NCI-H2107 (cell line): ENCODE measurements at places on chromosomes 3 and 15.

- no peak for DNase-seq
Observed at GRCh38 chr3:20186600-20187004, 596 bp upstream of the SGO1 start.

DNA sequence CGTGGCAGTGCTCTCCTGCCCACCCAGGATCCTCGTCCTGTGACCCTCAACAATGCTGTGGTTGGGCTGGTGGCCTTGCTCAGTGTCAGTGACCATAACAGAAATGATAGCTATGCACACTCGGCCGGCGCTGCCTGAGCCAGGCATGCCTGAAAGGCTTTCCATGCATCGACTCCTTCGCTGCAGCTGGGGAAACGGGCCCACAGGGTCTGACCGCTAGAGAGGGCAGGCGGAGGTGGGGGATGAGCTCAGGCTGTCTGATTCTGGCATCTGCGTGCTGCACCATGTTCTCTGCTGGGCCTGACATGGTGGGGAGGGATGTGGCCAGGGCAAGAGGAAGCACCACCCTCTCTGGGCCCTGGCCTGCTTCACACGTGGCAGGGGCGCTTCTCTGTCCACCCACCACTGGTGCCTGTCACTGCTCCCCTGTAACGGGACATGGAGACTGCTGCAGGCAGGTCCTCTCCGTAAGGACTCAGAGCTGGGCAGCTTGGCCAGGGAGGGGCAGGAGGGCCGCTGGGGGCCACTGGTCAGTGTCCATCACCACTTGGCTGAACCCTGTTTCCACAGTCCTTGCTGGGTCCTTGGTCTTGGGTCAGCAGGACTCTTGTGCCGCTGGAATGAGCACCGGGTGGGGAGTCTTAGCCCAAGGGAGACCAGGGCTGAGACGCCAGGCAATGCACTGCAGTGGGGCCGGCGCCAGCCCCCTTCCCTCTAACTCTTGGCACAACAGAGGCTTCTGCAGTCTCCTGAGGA is 64.1 kb upstream of the RPL32 start:
- no peak for DNase-seq

GRCh38 chr3:192887701-192888100 is 30.0 kb downstream of the MB21D2 start:
- no peak for DNase-seq

GRCh38 chr3:152300029-152300731 is 31.5 kb downstream of the MBNL1 start:
- no peak for DNase-seq

DNA sequence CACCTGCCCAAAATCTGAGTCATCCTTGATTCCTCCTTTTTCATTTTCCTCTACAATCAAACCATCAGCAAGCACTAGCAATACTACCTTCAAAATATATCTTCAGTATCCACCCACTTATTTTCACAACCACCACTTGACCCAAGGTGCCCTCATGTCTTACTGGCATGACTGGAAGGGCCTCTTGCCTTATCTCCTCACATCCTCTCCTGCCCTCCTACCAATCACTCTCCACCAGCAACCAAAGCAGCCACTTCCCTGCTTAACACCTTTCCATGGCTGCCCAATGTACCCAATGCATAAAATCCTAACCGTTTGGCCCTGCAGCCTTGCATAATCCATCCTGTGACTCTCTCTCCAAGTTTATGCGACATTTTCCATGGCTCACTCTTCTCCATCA is 76.0 kb downstream of the MTHFS start:
- DNase-seq: no peak

GRCh38 chr15:60278879-60279278 is 118.9 kb downstream of the ANXA2 start:
- DNase-seq: no peak

GRCh38 chr3:13018043-13018451 is 55.2 kb downstream of the IQSEC1 start:
- DNase-seq: no peak

- DNase-seq: no peak
Observed at GRCh38 chr15:44516436-44516835, 20.5 kb upstream of the EIF3J start.

DNA sequence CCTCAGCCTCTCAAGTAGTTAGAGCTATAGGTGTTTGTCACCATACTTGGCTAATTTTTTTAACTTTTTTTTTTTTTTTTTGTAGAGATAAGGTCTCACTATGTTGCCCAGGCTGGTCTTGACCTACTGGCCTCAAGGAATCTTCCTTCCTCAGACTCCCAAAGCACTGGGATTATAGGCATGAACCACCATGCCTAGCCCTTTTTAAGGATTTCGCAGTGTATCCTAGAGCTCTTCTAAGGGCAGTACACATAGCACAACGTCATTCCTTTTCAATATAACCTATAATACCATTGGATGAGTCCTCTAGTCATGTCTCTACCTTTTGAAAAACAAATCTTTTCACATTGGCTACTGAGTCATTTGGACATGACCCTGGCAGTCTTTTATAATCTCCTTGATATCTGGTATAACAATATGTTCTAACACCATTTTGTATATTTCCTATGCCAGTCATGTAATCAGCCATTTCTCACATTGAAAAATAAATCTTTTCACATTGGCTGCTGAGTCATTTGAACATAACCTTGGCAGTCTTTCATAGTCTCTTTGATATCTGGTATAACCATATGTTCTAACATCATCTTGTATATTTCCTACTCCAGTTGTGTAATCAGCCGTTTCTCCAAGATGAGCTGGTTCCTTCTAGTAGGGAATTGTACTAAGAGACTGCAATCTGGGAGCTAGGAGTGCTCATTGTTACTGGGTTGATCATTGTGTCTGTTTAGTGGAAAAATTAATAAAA is 944.7 kb downstream of the MCTP2 start:
- DNase-seq: no peak

DNA sequence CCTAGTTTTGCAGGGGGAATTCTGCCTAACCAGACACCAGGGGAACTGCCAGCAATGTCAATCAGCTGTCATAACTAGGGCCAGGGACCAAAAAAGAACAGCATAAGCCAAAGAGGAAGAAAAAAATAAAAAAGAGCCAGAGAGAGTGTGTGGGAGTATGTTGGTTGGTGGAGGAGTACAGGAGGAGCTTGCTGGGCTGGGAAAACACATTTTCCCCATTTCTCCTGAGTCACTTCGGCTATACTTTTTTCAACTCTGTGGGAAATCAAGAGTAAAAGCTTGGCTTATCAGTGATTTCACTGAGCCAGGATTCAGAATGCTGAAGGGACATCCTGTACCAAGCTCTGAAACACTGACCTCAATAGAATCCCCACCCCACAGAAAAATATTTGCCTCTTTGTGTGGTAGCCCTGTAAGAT is 144.7 kb upstream of the DPH6 start:
- no peak for DNase-seq
